ENCODE measurements at places on chromosomes 6 and 20. TPM values are rescaled to one million over a fixed set of nuclear protein-coding genes. Genes with fewer than 3 reads are reported as not detected.

Gene C6orf132
- 0.65 TPM for total RNA-seq

Gene TMEM239
- not detected for total RNA-seq

Gene LYRM2
- total RNA-seq, result 14.4 TPM

Gene TCP11
- total RNA-seq, result not detected

Gene CST5
- total RNA-seq, result not detected

Gene EPHA7
- under 0.01 TPM for total RNA-seq

Gene CLDN20
- total RNA-seq, result not detected

Gene FBXL4
- total RNA-seq, result 9.8 TPM

Gene COL20A1
- total RNA-seq, result not detected

Gene EHMT2
- total RNA-seq, result 37.7 TPM

Gene GPLD1
- total RNA-seq, result 0.19 TPM

Gene TULP4
- total RNA-seq, result 109 TPM

Gene SAMD10
- total RNA-seq, result 6.5 TPM

Gene TMC2
- total RNA-seq, result not detected

Gene RSPO3
- total RNA-seq, result not detected

Gene MCUR1
- 10.4 TPM for total RNA-seq

Gene PLEKHG1
- 30.7 TPM for total RNA-seq

Gene ALDH8A1
- total RNA-seq, result 0.48 TPM

Gene NAPB
- total RNA-seq, result 6.5 TPM

Gene C2
- total RNA-seq, result not detected

Gene FAM209B
- not detected for total RNA-seq

Gene CST9L
- total RNA-seq, result not detected

Gene FOXF2
- total RNA-seq, result 0.10 TPM

Gene CAGE1
- not detected for total RNA-seq

Gene LY6G5C
- 2.4 TPM for total RNA-seq

Gene CLVS2
- not detected for total RNA-seq

Gene RIMS1
- total RNA-seq, result 12.7 TPM

Gene NT5DC1
- 4.6 TPM for total RNA-seq

Gene PPIL6
- 0.57 TPM for total RNA-seq

Gene DDRGK1
- 26.8 TPM for total RNA-seq

Gene SLC22A23
- total RNA-seq, result 29.7 TPM

Gene LIN28B
- total RNA-seq, result not detected

Gene LAMA5
- 53.6 TPM for total RNA-seq

Gene BCAS4
- 1.1 TPM for total RNA-seq

Gene C20orf96
- total RNA-seq, result 4.8 TPM

Data from vein endothelial cell (primary cell).